ENCODE measurements at places on chromosomes 4 and X.

DNA sequence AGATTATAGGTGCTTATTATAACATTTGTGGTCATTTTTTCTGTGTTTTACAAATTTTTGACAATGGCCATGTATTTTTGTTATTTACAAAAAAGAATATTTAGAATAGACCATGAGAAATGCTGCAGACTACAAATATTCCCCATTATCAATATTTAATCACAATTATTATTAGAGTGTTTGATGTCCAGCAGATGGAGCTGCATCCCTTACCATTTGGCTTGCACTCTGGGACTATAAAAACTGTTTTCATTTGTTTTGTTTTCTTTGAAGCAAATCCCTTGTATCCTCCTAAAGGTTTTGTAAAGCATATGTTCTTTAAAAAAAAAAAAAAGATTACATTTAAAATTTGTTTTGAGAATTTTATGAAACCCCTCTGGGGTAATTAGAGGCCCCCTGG lies 85.6 kb upstream of the CXorf66 start:
- no peak for DNase-seq

DNA sequence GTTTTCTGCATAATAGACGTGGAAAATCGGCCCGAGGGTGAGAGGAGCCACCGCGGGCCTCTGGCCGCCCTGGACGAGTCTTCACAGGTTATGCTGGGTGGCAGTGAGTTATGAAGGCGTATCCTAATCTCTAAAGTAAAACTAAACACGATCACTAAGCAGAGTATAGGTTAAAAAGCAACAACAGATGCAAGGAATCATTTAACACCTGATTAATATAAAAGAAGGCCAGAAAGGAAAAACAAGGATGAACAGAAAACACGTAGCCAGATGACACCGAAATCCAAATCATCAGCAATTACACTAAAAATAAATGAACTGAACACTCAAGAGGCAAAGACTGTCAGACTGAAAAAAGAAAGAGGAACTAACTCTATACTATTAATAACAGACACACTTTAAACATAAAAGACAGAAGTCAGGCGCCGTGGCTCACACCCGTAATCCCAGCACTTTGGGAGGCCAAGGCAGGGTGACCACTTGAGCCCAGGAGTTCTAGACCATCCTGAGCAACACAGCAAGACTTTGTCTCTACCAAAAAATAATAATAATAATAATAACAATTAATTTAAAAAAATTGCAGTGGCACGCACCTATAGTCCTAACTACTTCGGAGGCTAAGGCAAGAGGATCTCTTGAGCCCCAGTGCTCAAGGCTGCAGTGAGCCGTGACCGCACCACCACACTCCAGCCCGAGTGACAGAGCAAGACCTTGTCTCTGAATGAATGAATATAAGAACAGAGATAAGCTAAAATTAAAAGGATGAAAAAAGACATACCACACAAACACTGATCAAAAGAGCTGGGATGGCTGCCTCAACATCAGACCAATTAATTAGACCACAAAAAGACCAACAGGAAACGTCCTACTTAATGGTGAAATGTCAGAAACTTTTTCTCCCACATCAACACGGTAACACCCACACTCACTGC lies 30.0 kb downstream of the CTBP1 start:
- DNase-seq = no peak

DNA sequence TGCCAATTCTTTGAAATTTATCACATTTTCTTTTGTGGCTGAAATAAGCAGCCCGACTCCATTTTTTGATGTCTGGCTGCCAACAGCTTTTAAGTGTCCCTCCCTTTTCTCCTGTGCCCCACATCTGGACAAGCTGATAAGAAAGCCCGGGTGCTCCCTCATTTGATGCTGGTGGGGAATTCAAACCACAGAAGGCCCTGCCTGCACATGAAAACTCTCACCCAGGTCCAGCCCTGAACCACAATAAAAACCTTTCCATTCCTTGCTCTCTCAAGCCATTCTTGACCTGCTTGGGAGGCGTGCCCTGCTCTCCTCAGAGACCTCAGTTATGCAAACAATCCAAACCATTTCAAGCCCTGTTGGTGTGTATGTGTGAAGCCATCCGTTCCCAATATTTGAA lies 93.9 kb downstream of the FAM53A start:
- DNase-seq = no peak

DNA sequence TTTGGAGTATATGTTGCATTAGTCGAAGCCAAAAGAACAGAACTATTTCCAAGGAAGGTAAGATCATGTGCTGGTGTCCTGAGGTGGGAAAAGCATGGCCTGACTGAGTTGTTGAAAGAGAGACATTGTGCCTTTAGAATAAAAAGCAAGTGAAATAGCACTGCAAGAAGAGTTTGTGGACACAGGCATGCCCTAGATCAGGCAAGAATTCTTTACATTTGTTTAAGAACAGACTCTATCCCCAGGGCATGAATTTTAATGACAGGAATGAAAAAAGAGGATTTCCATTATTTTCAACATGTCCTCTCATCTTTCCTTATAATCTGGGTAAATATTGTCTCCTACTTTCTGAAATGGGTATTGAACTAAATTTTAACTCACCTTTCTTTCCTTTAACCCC lies 516.2 kb upstream of the GALNT7 start:
- DNase-seq = peak; percentile 2

DNA sequence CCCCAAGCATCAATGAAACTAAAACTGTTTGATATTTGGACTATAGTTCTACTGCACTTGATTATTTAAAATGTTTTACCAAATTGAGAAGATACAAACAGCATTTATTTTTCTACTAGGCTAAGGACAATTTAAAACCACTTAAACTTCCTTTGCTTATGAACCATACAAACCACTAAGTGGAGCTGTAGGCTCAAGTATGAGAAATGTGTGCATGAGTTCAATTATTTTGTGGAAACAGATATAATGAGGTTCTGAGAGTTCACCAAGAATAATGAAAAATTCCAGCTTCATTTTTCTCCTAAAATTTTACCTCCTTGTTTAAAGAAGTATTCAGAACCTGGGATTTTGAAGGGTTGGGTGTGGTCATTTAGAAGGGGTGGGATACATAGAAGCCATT lies 63.1 kb downstream of the SERPINA7 start:
- DNase-seq = no peak

DNA sequence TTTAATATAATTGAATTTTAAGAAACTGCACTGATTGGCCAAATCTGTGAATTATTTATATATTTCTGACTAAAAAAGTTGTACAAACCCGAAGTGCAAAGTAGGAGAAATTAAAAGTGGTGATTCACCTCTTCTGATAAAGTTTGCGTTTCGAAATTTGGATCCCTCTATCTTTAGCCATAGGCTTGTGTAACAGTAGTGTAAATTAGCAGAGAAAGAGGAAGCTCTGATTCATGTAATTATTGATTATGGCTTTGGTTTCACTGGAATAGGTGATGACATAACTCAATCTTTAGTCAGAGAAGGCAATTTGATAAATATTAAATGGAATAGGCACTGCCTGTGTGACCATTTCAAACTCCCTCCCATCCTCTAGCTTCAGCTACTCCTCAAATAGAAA lies 717.8 kb upstream of the PCDH7 start:
- no peak for DNase-seq

- DNase-seq = no peak
These were observed 32.8 kb downstream of the ABCE1 start for GRCh38 chr4:145130788-145131399.

- DNase-seq = no peak
These were observed 11.6 kb downstream of the ARSF start for GRCh38 chrX:3052860-3053259.

- DNase-seq = no peak
These were observed 178.0 kb downstream of the TEX13C start for GRCh38 chrX:125497667-125498066.

- DNase-seq = no peak
These were observed 1.9 kb upstream of the SNX25 start for GRCh38 chr4:185207466-185207865.

- DNase-seq = peak; percentile 91
These were observed 4.5 kb downstream of the CRMP1 start for GRCh38 chr4:5888222-5889001.

- no peak for DNase-seq
These were observed 1269.3 kb upstream of the TENM3 start for GRCh38 chr4:180973894-180974293.

DNA sequence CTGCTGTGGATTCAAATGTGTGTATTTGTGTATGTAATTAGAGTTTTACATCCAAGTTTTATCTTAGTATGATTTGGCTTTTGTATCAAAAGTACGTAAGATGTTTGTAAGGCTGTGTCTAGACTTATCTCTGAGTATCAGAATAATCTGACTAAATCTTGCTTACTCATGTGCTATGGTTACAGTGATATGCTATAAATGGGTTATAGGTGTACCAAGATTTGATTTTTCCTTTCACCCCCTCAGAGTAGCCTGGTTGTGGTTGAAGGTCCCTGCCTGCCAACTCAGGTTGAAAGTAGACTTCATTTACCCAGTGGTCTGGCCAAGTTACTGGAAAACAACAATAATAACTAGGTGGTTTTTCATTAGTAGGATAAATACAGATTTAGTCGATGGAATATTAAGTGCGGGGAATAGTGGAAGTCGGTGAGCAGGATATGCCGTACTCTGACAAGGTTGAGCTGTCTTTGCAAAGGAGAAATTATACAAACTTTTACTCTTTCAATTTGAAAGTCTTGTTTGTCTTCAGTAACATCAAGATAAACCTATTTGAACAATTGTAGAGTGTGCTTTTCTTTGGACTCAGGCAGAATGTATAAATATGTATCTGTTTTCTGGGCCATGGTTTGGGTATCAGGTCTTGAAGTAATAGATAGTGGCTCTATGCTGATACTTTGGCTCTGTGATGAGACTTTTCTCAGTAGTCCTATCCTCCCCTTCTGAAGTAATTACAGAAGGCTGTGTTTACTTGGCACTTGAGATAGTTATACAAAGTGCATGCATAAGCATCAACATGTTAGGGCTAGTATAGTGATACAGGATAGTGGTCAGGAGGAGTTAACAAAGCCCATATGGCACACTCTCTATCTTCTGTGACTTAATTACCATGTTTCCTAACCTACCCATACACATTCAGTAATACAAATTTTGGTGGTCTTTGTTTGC lies 23.7 kb downstream of the BMP2K start:
- peak; percentile 0 for DNase-seq

- peak; percentile 78 for DNase-seq
These were observed 156.6 kb upstream of the TLL1 start for GRCh38 chr4:165716472-165716871.

DNA sequence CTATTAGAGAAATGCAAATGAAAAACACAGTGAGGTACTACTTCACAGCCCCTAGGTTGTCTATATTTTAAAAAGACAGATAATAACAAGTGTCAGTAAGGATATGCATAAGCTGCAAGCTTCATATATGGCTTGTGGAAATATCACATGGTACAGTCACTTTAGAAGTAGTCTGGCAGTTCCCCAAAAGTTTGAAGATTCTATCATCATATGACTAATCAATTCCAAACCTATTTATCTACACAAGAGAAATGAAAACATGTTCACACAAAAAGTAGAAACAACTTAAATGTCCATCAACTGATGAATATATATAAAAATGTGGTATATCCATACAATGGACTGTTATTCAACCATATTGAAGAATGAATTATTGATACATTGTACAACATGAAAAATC lies 185.8 kb upstream of the STK26 start:
- no peak for DNase-seq

GRCh38 chr4:152009031-152009670 lies 248.3 kb upstream of the GATB start:
- no peak for DNase-seq

DNA sequence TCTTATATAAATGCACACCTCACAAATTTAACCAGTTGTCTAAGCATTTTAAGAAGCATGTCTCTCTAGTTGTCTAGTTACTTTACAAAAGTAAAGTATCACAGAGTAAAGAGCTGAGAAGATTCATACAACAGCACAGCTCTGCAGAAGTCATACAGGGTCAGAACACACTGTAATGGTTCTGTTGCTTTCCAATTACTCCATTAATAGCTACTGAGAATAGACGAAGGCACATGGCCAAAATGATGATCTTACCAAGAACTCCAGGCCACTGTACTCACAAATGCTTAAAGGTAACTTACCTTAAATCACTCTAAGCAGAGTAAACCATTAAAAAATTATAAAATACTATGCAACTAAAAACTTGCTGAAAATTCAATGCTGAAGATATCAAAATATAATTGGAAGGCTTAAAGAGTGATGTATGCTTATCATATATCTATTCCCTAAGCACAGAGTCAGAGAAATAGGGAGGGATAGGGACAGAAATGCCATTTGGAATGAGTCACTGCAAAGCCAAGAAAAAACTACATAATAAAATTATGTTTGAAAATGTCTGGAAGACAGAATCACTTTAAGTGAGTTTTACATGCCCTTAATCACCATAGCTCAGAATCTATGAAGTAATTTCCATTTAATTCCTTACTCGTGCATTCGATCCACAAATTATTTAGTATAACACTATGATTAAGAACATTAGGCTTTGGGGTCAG lies 71.0 kb downstream of the DDX60L start:
- no peak for DNase-seq

GRCh38 chrX:153776611-153777045 lies 4.2 kb upstream of the SRPK3 start:
- peak; percentile 22 for DNase-seq

DNA sequence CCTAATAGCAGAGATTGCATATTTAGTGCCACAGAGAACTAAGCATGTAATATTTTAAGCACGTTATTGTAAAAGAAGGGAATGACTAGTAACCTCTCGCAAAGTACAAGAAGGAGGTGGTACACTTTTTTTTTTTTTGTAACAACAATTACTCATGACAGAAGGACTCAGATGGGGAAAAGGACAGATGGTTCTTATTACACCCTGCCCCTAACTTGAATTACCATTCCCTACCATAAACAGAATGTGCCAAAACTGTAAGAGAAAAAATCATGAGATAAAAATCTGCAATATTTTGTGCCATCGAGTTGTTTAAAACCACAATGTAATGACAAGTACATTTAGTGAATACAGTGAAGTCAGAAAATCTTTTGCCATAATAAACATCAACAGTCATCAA lies 33.0 kb upstream of the RAPGEF2 start:
- DNase-seq = no peak

GRCh38 chrX:150477371-150477770 lies 91.0 kb upstream of the MTM1 start:
- no peak for DNase-seq

DNA sequence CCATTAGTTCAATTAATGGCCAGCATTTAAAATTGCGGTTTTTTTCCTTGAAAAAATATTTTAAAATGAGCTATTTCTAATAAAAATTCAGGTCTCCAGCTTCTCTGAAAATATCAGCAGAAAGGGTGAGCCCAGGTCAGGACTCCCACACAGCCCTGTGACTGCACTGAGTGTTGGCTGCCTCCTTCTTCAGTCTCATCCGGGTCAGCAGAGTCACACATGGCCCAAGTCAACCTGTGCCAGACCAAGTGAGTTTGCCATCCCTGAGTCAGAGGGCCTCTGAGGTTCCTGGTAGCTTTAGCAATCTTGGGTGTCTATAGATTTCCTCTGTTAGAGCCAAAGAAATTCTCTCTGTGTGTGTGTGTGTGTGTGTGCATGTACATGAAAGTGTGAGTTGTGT lies 22.1 kb upstream of the MSX1 start:
- DNase-seq = no peak

DNA sequence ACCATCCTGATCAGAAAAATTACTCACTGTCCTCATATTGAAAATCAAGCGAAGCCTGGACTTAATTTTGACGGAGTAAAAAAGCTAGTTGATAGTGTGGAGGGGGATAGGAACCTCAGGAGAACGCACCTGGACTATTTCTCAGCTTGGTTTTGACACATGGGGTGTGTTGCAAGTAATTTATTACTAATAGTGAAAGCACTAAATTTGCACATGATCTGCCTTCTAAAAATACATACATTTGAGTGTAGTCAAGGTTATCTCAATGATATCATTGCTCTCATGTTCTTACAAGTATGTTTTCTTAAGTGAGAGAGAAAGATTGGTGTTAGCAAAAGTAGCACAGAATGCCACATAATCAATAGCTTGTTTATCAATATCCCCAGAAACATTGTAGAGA lies 29.5 kb downstream of the LRIT3 start:
- DNase-seq = no peak
